Activated naive CD8-positive, alpha-beta T cell treated with anti-CD3 and anti-CD28 coated beads, Interleukin-2, amount 50 U/mL, for 24 hours (primary cell): ENCODE measurements at places on chromosomes 5 and 9.

GRCh38 chr5:148951612-148952011, 111.2 kb downstream of the SH3TC2 start:
- no peak for DNase-seq

DNA sequence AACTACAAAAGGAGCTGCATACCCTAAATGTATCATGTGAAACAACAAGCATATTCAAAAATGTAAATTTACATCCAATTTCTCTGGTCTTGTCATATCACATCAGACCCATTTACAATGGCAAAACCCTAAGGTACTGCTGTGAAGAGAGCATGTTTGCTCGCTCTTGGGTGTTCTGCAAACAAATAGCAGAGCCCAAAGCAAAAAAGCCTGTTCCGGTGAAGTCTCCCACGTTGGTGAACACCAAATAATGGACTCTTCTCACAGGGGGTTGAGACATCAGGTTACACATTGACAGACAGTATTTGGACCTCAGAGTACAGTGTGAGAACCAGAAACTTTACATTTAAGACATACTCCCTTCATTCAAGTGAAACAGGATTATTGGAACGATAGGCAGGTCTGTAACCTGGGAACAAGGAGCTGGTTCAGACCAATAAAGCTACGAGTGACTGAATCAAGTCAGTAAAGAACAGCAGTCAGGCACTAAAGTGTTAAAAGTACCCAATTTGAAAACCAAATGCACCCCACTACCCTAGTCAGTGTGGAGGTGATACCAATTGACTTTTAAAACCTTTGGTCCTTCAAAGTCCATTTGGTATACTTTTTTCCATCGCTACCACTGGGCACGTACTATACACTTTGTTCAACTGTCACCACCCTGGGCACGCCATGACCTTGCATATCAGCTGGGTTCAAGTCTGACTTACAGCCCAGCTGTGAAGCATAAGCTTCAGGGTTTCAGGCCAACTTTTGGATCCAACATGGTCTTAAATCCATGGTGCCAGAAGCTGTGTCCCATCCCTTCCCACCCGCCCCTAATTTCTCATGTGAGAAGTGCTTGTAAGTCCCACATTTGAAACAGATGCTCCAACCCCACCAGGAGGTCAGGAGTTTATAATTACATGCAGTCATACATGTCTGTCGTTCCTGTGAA, 36.4 kb downstream of the ETF1 start:
- DNase-seq = no peak

GRCh38 chr5:74409712-74410111, 230.8 kb downstream of the ENC1 start:
- DNase-seq = no peak

- DNase-seq = no peak
These were observed 124.8 kb downstream of the HSD17B3 start for GRCh38 chr9:96177005-96177718.

DNA sequence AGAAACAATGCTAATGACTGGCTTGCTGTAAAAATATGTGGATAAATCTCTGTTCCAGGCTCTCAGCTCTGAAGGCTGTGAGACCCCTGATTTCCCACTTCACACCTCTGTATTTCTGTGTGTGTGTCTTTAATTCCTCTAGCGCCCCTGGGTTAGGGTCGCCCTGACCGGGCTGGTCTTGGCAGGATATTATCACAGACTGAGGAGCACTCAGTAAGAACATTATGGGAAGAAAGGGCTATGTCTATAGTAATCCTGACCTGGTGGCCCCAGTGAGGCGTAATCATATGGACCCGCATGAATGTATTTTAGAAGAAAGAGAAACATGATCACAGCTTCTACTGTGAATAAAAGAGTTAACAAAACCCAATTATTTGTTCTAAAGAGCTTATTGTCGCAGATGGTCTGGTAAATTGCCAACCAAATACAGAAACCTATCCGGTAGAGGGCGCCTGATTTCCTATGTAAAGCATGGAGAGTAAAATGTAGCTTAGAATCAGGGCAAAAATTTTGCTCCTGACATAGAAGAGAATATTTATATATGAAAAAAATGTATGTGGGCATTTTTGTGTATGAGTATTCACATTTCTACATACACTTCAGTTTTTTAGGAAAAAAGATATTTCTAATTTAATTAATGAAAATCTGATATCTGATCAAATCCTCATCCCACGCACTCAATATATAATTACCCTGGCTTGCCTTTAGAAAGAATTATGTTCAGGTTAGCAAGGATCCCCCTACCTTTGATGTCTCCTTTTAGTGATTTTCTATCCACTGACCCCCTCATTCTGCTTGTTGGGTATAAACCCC, 5.8 kb upstream of the IFNA1 start:
- peak; percentile 45 for DNase-seq

- DNase-seq = no peak
These were observed 434.6 kb downstream of the ENC1 start for GRCh38 chr5:74205767-74206578.

GRCh38 chr9:127568971-127569885, 42.8 kb upstream of the STXBP1 start:
- DNase-seq = peak; percentile 79

DNA sequence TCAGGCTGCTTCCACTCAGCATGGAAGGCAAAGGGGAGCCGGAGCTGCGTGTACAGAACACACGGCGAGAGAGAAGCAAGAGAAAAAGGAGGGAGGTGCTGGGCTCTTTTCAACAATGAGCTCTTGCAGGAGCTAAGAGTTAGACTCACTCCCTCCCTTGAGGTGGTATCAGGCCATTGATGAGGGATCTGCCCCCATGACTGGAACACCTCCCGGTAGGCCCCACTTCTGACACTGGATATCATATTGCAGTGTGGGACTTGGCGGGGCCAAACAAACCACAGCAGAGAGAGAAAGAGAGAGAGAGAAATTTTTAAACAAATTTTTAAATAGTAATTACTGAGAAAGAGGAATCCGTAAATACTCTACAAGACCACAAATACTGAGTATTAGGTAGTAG, 182.2 kb downstream of the TRIO start:
- DNase-seq = no peak

DNA sequence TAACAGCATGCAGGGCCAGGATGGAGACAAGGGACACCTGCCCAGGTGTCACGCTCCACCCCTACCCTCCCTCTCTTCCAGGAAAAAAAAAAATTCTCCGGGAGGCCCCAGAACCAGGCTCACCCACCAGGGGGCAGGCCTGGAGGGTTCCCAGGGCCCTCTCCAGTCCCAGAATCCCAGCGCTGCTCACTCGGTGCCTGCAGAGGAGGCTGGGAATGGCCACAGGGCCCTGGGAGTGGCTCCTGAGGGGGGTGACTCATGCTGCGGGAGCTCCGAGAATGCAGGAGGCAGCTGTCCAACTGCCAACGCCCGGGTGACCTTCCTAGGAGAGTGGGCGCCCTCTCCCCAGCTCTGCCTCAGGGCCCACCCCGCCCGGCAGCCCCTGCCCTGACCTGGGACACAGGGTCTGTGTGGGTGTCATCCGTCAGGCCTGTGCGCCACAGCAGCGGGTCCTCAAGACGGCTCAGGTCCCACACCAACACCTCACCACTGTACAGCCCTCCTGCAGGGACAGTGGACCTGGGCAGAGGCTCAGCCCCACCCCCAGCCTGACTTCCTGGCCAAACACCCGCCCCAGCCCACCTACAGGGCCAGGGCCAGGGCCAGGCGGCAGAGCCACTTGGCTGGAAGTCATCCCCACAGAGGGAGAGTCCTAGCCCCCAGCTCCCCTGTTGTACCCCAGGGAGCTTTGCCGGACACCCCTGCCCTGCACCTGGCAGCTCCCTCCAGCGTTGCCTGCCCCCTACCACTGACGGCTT, 21.2 kb downstream of the DYNC2I2 start:
- DNase-seq = no peak

- no peak for DNase-seq
These were observed 61.4 kb upstream of the CKMT2 start for GRCh38 chr5:81171769-81172168.

DNA sequence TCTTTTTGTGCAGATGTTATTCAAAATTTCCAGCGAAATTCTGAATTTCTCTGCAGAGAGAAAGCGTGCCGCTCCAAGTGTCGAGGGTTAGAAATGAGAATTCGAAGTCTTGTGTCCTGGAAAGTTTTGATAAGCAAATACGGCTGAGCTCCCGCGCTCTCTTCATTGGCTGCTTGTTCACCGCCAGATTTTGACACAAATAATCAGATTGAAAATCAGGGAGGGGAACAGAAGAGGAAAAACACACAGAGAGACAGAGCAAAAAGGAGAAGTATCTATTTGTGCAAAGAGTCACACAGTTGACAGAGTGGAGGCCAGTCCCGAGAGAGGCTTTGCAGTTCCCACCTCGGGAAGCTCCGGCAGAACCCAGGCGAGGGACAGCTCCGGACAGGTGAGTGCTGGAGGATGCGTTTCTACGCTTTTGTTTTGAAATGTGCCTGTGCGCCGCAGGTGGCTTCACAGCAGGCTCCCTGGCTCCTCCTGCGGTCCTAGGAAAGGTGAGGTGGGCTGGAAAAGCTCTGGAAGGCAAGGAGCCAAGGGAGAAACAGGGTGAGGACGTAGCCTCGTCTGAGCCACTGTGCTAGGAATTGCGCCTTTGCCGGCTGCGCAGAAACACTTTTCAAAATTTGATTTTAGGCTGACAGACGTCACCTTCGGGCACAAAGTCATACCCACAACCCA, at the start of gene GFI1B:
Gene GFI1B (plus strand): TSS at position 244 of the 681 bp plus-strand sequence. CDS start 7,985 bp downstream, outside the sequence.
- DNase-seq = no peak

DNA sequence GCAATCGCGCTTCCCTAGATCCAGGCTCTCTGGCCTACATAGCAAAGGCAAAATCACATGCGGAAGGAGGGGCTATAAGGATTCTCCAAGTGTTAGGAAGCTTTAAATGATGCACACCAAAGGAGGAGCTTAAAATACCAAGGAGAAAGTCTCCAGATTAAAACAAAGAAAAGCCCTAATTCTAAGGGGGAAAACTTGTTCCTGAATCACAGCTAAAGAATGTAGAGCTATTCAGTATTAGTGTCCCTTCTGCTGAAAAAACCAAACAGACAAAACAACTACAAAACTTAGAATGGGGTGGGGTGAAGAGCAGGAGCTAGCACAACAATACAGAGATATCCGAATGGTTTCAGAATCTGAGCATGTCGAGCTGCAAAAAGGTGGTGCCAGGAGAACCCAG, 213.7 kb downstream of the DCP2 start:
- no peak for DNase-seq

DNA sequence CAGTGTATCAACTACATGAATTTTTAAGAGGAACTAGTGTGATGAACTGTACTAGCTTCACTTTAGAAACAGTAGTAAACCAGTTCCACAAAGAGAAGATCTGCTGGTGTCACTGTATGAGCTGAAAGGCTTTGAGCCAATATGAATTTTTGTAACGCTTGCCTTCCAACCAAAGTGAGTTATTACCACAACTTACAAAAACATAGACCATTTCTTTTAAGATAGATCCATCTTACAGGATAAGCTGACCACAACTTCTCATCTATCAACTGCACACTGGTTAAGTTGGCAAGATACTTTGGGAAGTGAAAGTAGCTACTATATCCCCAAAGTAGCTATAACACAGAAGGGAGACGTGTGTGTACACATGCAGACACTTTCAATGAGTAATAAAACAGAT, 849.6 kb upstream of the DMAC1 start:
- DNase-seq = no peak

- DNase-seq = peak; percentile 44
These were observed 2.3 kb downstream of the ICE1 start for GRCh38 chr5:5424736-5425135.

- peak; percentile 68 for DNase-seq
These were observed 39.2 kb upstream of the NEK6 start for GRCh38 chr9:124218438-124218982.

- DNase-seq = no peak
These were observed 2.6 kb downstream of the IRX1 start for GRCh38 chr5:3598207-3598606.

DNA sequence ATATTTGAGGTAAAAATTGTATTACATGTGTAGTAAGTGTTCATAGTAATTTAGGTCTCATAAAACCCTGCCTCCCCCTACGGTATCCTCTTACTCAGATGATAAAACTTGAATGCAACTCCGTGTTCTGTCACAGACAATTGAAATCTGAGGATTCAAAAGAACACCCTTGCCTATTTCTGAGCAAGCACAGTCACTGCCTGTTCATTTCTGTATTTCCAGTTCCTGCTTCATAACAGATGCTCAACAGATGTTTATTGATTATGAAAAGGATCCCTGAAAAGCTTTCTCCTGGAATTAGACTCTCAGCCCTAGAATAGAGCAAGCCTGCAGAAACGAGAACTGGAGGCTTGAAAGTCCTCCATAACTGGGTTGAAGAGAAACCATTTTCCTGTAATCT, 144.1 kb upstream of the SPEF2 start:
- no peak for DNase-seq

DNA sequence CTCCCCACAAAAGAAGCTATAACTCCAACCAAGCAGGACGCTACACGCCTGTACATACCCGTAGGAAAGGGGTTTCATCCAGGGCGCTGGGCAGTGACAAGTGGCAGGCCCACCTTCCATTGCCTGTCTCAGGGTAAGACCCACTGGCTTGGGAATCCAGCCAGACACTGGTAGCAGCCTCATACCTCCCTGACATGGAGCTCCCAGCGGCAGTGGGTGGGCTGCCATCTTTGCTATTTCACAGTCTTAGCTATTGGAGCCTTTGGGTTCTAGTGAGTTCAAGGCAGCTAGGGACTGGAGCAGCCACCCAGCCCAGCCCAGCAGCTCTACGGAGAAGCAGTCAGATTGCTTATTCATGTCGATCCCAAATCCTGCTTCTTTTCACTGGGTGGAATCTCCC, 3.4 kb upstream of the IFNA10 start:
- no peak for DNase-seq

- DNase-seq = no peak
These were observed 140.1 kb upstream of the PPP1R26 start for GRCh38 chr9:135339378-135339973.

GRCh38 chr9:136533775-136534157, 12.1 kb downstream of the NOTCH1 start:
- DNase-seq = peak; percentile 83

GRCh38 chr5:65244031-65244430, 237.7 kb downstream of the ADAMTS6 start:
- no peak for DNase-seq

DNA sequence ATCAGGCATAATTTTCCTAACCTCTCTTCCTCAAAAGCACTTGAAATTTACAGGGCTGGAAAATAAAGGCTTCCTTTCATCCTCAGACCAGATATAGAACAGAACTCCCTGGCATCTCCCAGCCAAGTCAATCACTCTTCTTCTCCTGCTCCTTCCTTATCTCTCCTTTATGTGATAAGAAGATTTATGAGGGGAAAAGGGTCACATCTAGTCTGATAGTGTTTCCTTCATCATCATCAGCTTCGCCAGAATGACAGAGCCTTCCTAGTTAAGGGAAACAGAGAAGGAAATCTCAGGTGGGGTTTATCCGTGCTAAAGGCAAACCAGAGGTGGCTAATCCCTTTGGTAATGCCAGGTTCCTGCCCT, 36.2 kb downstream of the LIX1 start:
- no peak for DNase-seq
